ENCODE measurements at places on chromosomes 16 and 17.

DNA sequence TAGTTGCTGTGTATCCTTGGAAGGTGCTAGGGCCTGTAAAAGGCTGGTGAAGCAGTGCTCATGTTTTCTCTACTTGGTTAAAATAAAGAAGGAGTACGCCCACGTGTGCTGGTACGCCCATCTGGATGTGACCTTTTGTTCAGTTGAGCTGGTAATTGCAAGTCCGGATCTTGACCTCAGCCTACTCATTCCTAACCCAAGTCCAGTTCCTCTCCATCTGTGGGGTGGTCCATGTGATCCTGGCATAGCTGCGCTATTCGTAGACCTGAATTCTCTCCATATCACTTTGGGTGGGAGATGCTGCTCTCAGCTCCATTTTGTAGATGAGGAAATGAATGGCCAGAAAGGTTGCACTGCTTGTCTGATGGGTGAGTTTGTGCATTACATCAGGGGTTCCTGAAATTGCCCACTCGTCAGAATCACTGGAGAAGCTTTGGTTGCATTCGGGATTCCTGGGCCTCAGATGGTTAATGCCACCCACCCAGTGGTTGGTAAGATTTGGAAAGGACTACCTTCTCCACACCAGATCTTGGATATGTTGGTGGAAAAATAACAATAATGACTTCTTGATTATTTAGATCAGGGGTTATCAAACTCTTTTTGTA lies 328.8 kb downstream of the CPPED1 start:
- DNase-seq = no peak

GRCh38 chr17:2266045-2266864 lies 37.3 kb downstream of the SMG6 start:
- no peak for DNase-seq

DNA sequence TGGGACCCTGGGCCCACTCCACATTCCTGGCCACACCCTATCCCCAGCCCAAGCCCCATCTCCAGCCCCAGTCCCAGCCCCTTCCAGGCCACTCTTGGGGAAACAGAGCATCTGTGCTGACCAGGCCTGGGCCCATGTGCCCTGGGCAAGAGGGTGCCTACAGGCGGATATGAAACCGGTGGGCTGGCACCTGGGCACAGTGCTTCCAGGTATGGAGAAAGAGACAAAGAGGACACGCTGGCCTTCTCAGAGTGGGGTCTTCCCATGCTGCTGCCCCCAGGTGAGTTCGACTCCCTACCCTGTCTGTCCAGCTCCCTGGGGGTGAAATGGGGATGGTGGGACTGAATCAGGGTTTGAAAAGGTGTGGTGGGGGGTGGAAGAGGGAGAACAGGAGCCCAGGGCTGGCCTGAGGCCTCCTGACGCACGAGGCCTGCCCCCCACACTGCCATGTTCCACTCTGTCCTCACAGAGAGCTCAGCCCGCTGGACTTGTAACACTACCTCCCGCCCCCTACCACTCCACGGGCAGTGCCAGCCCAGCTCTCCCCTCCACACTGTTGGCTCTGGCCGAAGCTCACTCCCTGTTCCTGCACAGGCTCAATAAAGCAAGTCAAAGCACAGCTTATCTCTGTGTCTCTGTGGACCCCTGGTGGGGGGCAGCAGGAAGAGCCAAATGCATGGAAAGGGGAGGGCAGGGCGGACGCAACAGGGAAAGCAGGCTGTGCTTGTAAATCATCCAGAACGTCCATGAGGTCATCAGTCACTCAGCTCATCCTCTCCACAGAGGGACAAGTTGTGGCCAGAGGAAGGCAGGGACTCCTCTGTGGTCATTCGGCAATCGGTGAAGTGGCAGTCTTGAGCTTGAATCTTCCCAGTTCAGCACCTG lies 71.1 kb upstream of the TMEM97 start:
- no peak for DNase-seq

DNA sequence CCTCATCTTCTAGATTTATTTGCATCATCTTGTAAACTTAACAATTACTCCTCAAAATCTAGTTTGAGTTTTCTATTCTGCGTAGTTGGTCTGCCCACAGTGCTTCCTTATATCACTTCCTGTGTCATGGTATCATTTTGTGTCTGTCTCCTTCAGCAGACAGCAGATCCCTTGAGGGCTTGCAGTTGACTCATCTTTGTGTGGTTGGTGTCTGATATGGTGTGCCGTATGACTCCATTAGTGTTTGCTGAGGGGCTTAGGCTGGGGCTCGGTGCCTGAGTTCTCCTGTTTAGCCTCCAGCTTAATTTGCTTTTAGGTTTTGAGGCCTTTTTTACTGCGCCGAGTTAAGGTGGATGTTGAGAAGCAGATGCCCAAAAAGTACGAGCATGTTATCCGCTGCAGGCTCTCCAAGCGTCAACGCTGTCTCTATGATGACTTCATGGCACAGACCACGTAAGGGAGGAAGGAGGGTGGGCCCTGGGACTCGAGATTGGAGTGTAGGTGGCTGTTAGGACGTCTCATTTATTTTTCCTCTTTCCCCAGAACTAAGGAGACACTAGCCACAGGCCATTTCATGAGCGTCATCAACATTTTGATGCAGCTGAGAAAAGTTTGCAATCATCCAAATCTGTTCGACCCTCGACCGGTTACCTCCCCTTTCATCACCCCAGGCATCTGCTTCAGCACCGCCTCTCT lies 16.9 kb downstream of the SRCAP start:
- no peak for DNase-seq

- DNase-seq = no peak
Measured at GRCh38 chr17:66981983-66982508, 17.5 kb downstream of the CACNG4 start.

DNA sequence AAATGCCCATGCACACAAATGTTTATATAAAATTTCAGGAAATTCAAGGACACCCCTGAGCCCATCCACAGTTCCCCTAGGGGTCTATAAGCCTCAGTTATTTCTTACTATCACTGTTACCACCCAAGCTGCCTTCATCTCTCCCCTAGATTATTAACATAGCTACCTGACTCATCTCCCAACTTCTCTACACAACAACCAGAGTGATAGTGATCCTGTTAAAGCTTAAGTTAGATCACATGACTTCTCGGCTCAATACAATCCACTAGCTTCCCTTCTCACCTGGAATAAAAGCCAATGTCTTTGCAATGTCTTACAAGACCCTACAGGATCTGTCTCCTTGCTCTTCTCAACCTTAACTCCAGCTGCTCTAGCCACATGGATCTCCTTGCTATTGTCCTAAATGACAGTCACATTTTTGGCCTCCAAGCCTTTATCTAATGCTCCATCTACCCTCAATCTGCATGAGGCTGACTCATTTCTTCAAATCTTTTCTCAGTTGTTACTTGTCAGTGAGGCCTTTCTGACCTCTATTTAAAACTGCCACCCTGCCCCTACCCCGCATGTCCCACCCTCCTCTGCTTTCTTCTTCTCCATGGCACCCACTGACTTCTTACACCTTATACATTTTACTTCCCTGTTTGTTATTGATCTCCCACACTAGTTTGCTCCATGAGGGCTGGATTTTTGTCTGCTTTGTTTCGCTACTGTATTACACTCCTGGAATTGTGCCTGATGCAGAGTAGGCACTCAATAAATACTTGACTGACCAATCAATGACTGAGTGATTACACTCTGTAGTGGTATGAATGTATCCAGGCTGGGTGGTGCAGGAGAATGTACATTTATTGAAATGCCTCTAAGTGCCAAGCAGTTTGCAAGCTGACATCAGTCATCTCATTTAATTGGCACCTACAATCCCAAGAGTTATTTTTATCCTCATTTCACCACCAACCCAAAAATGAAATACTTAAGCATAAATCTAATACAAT lies 5.2 kb upstream of the LIG3 start:
- no peak for DNase-seq

DNA sequence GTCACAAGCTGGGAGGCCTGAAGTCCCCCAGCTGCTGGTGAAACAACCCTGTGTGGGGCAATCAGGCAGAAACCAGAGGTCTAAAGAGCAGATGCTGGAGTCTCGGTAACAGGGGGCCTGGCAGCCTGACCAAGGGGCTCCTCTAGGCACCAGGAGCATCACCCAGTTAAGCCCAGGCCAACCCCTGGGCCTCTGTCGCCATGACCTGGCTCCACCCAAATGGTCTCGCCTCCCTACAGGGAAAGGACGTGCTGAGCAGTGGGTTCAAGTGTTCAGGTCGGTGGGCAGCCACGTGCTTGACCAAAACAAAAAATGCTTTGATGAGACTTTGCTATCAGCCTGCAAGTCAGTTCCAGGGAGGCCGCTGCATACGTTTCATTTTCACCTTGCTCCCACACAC lies 240.3 kb downstream of the ZNF423 start:
- no peak for DNase-seq

- DNase-seq = no peak
Measured at GRCh38 chr16:12896562-12896961, 4.8 kb upstream of the SHISA9 start.

DNA sequence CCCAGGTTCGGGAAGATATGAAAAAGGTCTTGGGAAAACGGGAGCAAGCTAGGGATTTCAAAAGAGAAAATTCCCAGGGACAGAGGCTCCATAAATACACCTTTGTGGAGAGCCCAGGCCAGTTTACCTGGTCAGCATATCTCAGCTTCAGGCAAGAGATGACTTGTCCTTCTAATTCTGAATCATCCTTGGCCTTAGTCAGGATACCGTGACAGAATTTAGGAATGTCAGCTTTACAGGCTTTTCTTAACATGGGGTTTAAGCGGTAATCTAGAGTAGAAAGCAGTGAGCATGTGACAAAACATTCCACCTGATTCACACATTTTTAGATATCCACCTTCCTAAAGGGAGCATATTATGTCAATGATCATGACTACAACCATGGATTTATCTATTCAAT lies 41.1 kb upstream of the CLEC18B start:
- no peak for DNase-seq

DNA sequence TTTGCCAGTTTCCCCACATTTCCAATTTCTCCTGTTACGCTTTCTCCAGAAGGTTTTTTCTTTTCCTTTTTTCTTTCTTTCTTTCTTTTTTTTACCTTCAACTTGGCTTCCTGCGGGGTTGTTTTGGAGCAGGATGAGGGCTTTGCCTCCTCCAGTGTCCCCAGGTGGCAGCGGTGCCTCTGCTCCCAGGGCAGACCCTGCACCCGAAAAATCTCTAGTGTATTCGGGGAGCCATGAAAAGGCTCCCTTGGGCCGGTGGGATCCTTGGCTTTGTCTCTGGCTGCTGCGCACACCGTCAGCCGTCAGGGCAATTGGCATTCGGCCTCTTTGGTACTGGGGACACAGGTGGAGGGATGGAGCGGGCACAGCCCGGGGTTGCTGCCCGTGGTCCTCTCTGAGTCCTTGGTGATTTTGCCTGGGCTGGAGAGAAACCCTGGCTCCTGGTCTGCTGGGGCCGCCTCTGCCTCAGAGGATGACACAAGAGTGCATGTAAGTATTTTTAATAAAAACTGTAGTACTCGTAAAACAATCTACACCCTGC lies 846 bp downstream of the ITGB3 start:
- DNase-seq = no peak

GRCh38 chr17:50675627-50676026 lies 32.1 kb downstream of the ANKRD40 start:
- no peak for DNase-seq

DNA sequence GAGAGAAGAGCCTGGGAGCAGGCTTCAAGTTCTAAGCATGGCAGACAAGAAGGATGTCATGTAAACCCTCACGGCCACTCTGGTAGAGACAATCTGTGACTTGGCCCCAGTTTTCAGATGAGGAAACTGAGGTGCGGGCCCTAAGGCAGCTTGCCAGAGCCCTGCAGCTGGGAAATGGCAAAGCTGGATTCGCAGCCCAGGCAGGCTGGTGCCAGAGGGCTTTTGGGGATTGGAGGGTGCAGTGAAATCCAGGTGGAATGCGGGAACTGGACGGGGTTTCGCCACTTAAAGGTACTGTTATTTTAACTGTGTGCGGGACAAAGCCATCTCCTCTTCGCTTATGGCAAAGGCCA lies 477 bp upstream of the OSGIN1 start:
- DNase-seq = peak; percentile 56

DNA sequence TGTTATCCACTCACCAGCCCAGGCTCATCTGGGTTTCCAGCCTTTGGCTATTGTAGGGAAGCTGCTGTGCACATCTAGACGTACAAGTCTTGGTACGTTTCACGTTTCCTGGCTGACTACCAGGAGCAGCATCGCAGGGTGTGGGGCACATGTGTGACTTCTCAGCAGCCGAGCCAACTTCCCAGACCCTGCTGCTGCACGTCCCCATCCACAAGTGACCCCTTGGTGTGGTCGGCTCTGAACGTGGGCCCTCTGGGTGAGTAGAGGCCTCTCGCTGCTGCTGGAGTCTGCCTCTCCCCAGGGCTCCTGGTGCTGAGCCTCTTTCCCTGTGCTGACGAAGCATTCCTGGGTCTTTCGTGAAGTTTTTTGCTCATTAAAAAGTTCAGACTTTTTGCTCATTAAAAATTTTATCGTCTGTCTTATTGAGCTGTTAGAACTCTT lies 70.2 kb upstream of the ZNF750 start:
- no peak for DNase-seq

DNA sequence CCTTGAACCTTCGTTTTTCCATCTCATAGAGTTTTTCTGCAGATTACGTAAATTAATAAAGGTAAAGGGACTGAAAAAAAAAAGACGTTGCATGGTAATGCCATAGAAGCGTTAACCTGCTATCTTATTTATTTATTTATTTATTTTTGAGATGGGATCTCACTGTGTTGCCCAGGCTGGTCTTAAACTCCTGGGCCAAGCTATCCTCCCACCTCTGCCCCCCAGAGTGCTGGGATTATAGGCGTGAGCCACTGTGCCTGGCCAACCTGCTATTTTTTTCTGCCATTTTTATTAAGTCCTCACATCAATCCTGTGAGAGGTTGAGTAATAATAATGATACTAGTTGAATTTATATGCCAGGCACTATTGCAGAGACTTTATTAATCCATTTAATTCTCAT lies 7.9 kb downstream of the MSI2 start:
- DNase-seq = no peak

GRCh38 chr16:84909476-84910085 lies 89.8 kb downstream of the CRISPLD2 start:
- DNase-seq = no peak

DNA sequence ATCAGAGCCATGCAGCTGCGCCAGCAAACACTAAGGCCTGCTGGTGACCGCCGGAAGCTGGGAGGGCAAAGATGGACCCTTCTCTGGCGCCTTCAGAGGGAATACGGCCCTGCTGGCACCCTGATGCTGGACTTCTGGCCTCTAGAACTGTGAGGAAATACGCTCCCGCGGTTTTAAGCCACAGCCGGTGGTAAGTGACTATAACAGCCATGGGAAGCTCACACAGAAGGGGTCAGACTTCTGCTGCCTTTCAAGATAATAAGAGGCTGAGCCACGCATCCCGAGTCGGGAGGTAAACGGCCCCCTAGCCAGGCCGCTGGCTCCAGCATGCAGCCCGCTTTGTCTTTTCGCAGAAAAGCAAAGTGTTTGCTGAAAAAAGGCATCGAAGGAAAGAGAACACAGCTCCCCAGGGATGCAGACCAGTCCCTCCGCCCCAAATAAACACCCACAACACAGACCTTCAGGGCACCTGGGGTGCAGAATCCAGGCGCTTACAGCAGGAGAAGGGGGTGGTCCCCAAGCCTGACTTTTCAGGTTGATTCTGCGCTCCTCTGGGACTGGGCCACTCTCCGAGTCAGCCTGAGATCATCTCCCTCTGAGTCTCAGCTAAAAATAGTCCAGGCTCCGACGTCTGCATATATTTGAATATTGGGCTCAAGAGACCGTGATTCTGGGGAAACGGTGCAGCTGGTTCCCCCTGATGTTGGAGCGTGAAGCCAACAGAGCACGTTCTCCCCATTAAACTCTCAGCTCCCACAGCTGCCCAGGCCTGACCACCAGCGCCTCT lies 89.7 kb downstream of the MGAT5B start:
- DNase-seq = peak; percentile 55

GRCh38 chr16:86755571-86756006 lies 177.2 kb downstream of the FOXL1 start:
- DNase-seq = no peak

- peak; percentile 36 for DNase-seq
Measured at GRCh38 chr17:59371416-59372100, 40.1 kb downstream of the YPEL2 start.
